ENCODE measurements at places on chromosomes 3 and 15.

DNA sequence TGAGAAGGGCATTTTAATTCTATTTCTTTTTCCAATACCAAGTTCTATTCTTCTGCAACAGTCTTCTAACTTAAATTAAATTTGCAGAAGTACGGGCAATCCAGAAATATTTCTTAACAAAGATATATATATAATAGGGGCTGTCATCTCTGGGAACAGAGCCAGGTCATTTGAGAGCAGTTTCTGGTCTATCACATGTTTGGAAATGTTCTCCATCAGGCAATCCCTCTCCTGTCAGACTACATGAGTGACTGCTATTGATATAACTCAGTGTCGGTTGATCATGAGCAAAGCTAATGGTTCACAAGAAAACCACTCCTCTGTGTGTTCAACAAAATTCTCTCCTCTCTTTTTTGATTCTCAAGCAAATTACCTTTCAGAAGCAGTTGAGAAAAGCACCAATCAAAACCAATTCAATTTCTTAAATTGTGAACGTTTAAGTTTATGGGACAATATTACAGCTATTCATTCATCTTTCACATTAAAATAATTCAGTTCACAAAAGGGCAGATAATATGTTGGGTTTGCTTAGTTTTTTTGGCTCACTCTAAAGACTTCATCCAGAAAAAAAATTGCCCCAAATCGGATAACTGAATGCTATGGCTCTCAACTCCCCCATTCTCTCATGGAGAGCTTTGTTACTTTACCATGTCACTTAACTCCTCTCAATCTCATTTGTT lies 152.9 kb upstream of the TGFBR2 start:
- peak; percentile 57 for DNase-seq

- no peak for DNase-seq
These were observed 26.4 kb upstream of the MME start for GRCh38 chr3:155053756-155054155.

- DNase-seq = no peak
These were observed 257.2 kb downstream of the RBMS3 start for GRCh38 chr3:29537889-29538609.

DNA sequence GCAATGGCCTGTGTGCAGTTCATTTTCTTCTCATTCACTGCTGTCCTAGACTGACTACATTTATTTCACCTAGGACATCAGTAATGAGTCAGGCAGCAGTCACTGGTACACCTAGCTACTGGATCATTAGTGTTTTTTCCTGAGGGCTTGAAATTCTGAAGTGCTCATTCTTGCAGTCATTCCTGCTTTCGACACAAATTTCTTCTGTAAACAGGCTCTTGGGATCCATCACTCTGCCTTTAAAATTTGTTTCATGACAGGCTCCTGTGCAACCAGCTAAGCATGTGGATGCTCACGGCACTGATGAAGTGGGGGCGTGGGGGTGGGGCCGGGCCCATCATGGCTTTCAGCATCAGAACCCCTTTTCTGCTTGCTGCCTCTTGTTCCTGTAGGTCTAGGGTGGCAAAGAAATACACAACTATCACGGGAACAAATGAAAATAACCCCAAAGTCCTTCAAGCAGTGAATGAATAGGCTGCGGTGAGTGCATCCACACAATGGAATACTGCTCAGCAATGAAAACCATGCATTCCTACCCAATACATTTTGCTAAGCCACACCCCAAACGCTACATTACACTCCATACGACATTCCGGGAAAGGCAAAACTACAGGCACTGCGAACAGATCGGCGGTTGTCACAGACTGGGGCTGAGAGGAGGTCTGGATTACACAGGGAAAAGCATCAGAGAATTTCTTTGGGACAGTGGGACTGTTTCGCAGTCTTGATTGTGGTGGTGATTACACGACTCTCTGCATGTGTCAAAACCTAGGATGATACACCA lies 9.3 kb upstream of the MELTF start:
- DNase-seq = no peak

DNA sequence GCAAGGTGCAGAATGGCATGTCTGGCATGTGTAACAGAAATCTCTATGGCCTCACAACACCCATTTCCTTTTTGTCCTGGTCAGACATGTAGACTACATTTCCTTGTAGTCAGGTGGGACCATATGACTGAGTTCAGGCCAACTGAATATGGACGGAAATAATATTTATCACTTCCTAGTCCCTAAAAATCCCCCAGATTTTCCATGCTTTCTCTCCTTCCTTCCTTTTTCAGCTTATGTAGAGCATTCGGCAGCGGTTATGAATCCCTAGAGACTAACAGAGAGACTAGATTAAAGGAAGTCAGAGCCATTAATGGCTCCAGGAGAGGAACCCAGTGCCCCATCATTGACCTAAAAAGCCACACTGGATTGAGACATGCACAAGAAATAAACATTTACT lies 35.8 kb downstream of the SLC9A9 start:
- DNase-seq = no peak

GRCh38 chr3:16369885-16370284 lies 104.9 kb downstream of the OXNAD1 start:
- DNase-seq = no peak

GRCh38 chr3:30012941-30013543 lies 593.4 kb upstream of the TGFBR2 start:
- DNase-seq = peak; percentile 81

GRCh38 chr3:134038716-134039115 lies 9.0 kb upstream of the SLCO2A1 start:
- DNase-seq = no peak

DNA sequence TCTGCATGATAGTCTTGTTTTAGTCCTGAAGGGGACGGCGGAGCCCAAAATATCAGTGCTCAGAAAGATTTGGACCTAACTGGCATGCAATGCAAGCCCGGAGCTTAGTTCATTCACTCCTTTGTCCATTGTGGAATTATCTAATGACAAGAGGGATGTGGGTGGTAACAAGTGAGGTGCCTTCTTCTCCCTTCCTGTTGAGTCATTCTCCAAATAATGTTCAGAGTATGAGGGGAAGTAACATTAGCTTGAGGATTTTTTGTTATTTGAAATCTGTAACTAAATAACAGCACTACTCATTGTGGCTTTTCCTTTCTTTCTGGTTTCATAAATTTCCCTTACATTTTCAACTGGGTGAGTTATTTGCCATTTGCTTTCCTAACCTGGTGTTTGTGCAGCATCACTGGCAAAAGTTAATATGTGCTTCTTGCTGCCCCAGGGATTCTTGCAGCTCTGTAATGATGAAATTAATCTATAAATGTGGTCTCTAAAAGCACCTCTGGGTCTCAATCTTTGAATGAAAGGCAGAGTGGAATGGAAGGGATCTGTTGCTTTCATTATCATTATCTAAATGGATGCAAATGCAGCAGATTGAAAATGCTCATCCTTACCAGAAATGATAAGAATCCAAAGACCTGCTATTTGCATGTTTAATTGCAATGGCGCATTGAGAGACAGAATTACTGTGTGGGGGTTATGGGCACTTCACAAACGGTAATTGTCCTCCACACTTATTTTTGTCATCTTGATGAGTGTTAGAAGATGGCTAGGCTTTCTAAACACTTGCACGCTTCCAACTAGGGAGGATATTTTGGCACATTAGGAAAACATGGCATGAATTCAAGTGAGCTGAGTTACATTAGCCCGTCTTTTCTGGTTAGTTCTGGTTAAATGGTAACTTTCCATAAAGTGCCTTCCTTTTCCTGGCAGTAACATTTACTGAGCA lies 89.9 kb upstream of the MITF start:
- no peak for DNase-seq

DNA sequence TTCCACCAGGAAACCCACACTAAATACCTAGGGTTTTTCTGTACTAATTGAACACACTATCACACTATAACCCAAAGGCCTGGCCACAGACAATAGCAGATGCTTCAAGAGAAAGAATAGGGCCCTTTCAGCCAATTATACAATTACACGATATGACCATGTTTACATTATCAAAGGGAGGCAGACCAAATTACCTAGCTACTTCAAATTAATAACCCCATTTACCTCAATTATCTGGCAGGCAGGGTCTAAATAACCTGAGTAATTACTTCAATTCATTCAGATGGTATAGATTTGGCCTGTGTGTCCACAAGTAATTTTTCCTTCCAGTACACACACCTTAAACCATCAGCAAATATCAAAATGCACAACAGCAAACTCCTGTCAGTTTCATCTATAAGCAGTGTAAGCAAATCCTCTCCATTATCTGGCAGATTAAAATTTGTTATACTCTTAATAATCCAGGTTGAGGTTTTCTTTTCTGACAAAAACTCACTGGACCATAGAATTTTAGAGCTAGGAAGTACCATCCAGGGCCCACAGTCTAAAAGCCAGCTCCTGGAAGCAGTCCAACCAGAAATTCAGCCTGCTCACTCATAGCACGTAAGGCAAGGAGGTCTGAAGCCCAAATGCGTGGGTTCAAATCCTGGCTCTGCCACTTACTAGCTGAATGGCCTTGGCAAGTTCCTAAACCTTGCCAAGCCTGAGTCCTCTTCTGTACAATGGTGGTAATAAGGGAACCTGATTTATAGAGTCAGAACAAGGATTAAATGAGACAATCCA lies 51.8 kb downstream of the RFTN1 start:
- DNase-seq = no peak

- DNase-seq = no peak
These were observed 128.3 kb upstream of the BHLHE40 start for GRCh38 chr3:4850928-4851265.

DNA sequence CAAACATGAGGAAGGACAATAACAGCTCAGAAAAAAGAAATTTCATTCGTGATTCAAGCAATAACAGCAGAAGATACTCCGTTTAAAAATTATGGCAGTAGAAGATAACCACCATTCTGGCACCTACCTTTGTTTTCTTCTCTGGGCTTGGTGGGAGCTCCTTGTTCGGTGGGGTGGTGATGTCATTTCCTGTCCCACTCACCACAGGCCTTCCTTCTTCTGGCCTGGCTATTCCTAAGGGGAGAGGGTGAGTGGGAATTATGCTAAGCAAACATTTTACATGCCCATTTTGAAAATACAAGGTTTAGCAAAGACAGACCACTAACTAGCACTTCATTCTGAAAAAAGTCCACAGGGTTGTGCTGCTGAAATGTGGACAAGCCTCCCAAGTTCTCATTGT lies 74.4 kb downstream of the DHX30 start:
- DNase-seq = no peak

GRCh38 chr15:76840830-76841460 lies 64.2 kb downstream of the SCAPER start:
- DNase-seq = peak; percentile 61

GRCh38 chr3:146817704-146818103 lies 212.6 kb upstream of the PLSCR5 start:
- peak; percentile 8 for DNase-seq

- DNase-seq = no peak
These were observed 54.5 kb downstream of the LRTM1 start for GRCh38 chr3:54873059-54874010.

DNA sequence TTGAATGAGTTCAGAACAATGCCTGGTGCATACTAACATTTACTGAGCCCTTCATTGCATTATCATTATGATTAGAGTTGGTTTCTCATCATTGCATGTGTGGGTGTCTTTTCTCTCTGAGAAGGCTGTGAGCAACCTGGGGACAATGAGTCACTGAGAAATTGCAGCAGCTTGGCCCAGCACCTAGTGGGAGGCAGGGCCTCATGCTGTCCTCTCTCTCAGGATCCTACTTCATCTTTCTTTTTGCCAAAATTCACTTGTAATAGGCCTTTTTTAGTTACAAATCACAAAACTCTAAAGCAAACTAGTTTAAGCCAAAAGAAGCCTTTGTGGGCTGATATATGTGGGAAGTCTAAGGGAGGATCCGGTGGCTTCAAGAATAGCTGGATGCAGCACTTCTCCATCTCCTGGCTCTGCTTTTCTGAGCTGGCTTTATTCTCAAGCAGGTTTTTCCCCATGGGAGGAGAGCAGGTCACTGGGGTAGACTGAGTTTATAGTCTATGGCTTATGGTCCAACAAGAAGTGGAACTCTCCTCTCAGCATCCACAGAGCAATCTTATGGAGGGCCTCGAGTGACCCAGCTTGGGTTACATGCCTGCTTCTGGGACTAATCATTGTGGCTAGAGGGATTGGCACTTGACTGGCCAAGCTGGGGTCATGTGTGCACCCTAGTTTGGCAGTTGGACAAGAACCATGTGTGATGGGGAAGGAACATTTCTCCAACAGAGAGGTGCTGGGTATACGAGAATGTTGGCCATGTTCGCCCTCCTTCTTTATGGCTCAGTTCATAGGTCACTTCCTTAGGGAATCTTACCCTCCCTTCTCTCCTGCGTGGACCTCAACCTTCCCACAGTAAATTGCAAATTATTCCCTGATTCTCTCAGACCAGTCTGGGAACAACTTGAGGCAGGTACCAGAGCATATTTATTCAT lies 8.7 kb upstream of the CAMK1 start:
- DNase-seq = no peak

- DNase-seq = peak; percentile 58
These were observed 25.9 kb upstream of the GOLGA8B start for GRCh38 chr15:34609102-34610057.

DNA sequence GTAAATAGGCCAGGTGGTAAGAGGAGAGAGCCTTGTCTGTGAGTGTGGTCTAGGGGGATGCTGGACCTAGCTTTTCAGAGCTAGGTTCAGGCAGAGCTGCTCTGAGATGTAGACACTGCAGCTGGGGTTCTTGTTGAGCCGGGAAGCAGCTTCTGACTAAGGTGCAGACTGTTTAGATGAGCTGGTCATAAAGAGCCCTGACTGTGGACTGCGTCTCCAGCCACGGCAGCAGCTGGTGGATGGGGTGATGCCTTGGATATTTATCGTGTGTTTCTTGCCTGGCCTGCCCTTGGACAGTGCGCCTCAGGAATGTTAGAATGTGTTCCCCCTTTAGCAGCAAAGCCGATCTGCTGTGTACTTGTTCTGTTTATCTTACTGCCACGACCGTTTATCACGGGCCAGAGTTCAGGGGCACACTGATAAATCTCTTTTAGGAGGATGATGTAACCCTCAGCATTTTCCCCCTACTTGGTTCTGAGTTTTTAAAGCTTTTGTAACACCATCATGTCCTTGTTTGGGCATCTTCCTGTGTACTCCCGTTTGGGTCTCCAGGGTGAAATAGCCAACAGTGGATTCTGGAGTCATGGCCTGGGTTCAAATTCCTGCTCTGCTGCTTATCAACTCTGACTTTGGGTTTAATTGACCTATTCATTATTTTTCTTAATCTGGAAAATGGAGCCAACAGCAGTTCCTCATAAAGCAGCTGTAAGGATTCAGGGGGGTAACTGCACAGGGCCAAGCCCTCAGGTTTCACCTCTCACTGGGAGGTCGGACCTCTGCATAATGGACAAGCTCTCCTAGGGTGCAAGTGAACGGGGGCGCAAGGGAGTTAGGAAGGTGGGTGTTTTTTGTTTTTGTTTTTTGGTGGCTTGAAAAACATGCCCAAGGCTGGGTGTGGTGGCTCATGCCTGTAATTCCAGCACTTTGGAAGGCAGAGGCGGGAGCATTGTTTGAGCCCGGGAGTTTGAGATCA lies 51.4 kb downstream of the FLNB start:
- DNase-seq = peak; percentile 79

DNA sequence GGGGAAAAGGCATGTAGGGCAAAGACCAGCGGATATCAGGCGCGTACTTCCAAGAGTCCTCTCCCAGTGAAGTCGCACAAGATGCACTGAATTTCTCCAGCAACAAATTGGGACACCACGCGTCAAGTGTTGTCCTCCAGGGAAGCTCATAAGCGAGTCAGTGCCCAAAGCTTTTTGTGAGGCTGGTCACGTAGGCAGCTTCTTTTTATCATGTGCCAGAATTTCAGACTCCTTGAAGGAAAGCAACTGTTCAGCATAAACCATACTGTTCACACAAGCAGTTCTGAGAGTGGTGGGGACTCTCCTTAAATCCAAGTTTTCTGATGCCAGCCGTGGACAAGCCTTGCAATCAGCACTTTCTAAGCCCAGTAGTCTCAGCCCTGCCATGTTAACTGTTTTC lies 10.1 kb upstream of the FSTL1 start:
- DNase-seq = no peak
